Hepatocyte (in vitro differentiated cells): ENCODE measurements at places on chromosomes 5 and 9. TPM values are rescaled to one million over a fixed set of nuclear protein-coding genes. Genes with fewer than 3 reads are reported as not detected.

CDKN2B gene
- 8.5 and 18.6 TPM in 2 replicates for total RNA-seq

PANK3 gene
- 86.3 and 104 TPM in 2 replicates for total RNA-seq

NR2F1 gene
- 15.9 and 19.9 TPM in 2 replicates for total RNA-seq

PCDHGA11 gene
- 1.8 and 2.7 TPM in 2 replicates for total RNA-seq

DNA sequence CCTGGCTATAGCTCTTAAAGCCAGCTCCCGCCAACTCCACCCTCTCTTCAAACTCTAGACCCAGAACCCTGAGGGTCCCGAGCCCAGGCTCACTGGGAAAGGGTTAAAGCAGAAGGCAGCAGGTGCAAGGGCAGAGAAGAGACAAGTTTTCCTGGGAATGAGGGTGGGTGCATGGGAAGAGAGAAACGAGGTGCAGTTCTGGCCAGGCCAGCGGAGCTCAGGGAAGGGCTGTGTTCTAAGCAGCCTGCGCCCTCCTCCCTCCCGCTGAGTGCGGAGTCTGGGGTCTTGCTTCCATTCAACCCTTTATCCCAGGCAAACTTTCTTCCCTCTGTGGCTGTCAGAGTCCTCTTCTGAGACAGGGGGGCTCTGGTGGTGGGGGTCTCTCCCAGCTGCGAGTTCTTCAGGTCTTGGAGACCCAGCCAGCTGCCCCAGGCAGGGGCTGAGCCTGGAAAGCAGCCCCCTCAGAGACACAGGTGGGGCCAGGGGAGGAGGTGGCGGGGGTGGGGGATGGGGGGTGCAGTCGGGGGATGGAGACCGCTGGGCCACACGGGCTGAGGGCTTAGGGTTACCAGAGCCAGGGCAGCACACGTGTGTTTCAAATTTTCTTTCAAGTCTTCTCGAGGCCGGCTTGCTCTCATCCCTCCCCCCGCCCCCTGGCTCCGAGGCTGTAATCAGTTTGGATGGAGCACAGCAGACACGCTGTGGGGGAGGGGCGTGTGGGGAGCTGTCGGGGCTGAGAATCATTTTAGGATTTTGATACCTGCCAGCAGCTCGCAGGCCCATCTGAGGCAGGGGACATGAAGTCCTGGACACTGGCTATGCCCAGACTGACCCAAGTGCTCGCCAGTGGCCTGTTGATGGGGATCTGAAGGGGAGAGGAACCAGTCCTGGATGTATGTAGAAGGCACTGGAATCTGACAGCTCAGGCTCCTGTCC lies 169.6 kb upstream of the SMIM23 start:
- no peak overlapping the region for H3K27ac ChIP-seq
- H3K27me3 ChIP-seq = no peaks in the 10 kb centered on the region

DNA sequence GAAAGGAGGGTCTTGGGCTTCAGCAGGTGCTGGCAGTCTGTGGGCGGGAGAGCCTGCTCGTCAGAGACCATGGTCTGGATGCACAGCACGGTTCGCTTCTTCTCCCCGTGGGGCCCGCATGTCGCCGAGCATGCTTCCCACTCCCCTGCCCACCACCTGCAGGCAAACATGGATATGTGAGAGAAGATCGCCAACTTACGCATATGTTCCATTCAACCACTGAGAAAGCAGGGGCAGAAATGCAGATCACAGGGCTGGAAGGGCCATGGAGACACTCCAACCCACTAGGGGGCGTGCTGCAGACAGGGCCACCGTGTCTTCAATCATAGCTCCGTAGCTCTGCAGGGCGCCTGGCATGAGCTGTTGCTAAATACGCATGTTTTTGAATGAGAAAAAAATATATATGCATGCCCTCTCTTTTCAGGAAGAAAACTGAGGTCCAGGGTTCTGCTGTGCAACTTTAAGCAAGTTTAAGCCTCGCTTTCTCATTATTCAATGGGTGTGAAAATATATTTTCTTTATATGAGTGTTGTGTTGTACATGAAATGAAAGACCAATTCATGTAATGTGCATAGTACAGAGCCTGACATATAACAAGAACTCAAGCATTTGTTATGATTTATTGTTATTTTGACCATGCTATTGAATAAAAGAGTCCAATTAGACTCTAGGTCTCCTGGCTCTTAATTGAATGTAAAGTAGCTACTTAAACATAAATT lies 148.0 kb downstream of the TARS1 start:
- H3K27ac ChIP-seq = no peak overlapping the region
- peak; percentile 25 for DNase-seq
- H3K27me3 ChIP-seq = no peaks in the 10 kb centered on the region
- no peaks in the 10 kb centered on the region for H3K4me1 ChIP-seq
- H3K36me3 ChIP-seq = no peaks in the 10 kb centered on the region

GRCh38 chr9:92617195-92617813 lies 52.6 kb downstream of the IPPK start:
- no peaks in the 10 kb centered on the region for H3K27me3 ChIP-seq
- no peak for DNase-seq
- H3K36me3 ChIP-seq = no peaks in the 10 kb centered on the region
- H3K4me1 ChIP-seq = peaks cover 7% of the 10 kb centered on the region
- peak overlapping the region; percentile 58 for H3K27ac ChIP-seq
- H3K4me3 ChIP-seq = no peak overlapping the region

DNA sequence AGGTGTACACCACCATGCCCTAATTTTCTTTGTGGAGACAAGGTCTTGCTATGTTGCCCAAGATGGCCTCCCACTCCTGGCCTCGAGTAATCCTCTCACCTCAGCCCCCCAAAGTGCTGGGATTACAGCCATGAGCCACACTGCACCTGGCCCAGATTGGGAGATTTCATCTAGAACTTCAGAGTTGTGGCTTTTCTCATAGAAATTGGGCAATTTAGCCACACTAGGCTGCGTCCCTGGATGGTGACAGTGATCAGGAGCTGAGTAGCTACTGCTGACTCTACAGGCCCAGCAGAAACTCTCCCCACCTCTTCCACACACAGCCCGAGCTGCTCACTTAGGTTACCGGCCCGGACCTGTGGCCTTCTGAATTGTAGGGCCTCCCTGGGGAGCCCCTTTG lies 7.7 kb downstream of the PFN3 start:
- H3K27ac ChIP-seq = no peak overlapping the region
- no peaks in the 10 kb centered on the region for H3K36me3 ChIP-seq
- H3K4me3 ChIP-seq = no peak overlapping the region
- peaks cover 3% of the 10 kb centered on the region for H3K4me1 ChIP-seq
- H3K27me3 ChIP-seq = no peaks in the 10 kb centered on the region

DNA sequence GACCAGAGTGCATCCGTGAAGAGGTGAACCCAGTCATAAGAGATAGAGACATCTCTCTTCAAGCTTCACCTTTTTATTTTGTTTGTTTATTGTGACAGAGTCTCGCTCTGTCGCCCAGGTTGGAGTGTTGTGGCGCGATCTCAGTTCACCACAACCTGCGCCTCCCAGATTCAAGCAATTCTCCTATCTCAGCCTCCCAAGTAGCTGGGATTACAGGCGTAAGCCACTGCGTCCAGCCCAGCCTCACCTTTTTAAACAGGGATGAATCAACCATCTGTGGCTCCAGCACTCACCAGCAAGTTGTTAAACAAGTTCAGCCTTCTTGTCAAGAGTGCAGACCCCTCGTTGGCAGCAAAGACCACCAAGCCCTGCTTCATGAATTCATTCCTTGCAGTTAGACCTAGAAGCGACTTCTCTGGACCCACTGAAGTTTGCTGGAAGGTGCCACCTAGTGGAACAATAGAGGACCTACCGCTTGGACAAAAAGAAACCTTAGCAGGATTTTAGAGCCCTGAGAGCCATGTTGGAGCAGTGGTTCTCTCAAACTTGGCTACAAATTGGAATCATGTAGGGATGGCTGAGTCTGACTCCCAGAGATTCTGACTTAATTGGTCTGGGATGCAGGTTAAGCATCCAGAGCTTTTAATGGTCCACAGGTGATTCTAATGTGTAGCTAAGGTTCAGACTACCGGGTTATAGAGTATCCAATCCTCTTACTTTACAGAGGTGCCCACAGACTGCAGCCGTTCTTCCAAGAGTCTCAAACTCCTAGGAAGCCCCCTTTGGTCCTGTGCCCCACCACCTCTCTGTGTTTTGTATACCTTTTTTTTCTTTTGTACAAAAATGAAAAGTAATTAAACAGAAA lies 10.5 kb upstream of the GALNT10 start:
- no peaks in the 10 kb centered on the region for H3K27me3 ChIP-seq
- peak; percentile 76 for DNase-seq
- no peaks in the 10 kb centered on the region for H3K36me3 ChIP-seq

DNA sequence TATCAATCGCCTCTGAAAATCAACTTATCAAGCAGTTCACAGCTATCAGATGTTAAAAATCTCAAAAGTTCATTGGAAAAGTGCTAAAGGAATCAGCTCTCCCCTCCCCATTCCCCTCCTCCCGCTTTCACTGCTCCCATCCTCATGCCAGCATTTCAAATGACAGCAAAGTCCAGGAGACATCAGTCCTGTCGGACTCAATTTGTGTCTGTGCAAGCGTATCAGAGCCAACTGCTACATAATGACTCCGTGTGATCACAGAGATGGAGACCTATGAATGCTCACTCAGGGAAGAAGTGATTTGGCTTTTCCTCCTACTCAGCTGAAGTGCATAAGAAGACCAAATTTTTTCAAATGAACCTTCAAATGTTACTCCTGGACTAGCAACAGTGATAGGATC lies 937.2 kb upstream of the DMAC1 start:
- DNase-seq = no peak
- H3K4me3 ChIP-seq = no peak overlapping the region
- no peaks in the 10 kb centered on the region for H3K36me3 ChIP-seq
- no peak overlapping the region for H3K27ac ChIP-seq
- no peaks in the 10 kb centered on the region for H3K4me1 ChIP-seq
- H3K27me3 ChIP-seq = no peaks in the 10 kb centered on the region

GRCh38 chr9:108094676-108094993 lies 605.1 kb upstream of the KLF4 start:
- no peaks in the 10 kb centered on the region for H3K27me3 ChIP-seq
- DNase-seq = no peak
- H3K27ac ChIP-seq = peak overlapping the region; percentile 7

DNA sequence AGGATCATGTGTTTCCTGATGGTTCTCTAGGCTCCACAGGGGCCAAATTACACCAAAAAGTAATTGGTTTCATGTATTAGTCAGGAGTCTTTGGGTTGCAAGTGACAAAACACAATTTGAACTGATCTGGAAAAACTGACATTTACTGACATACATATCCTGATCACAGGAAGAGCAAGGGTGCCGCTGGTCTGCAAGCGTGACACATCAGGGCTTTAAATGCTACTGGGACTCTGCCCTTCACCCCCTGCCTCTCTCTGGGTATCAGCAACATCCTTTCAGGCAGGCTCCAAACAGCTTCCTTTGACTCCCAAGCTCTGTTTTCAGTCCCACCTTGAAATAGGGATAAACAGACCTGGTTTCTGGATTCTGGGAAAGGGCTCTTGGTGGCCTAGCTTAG lies 197.5 kb downstream of the PALM2AKAP2 start:
- no peak overlapping the region for H3K4me3 ChIP-seq
- H3K36me3 ChIP-seq = no peaks in the 10 kb centered on the region
- no peak overlapping the region for H3K27ac ChIP-seq
- no peaks in the 10 kb centered on the region for H3K27me3 ChIP-seq
- DNase-seq = no peak

GRCh38 chr5:27590503-27590902 lies 552.1 kb upstream of the CDH9 start:
- H3K4me3 ChIP-seq = no peak overlapping the region
- no peaks in the 10 kb centered on the region for H3K36me3 ChIP-seq
- DNase-seq = no peak
- H3K27me3 ChIP-seq = no peaks in the 10 kb centered on the region
- no peaks in the 10 kb centered on the region for H3K4me1 ChIP-seq
- H3K27ac ChIP-seq = no peak overlapping the region

GRCh38 chr9:93081931-93082330 lies 14.1 kb upstream of the CARD19 start:
- H3K36me3 ChIP-seq = no peaks in the 10 kb centered on the region
- peaks cover 4% of the 10 kb centered on the region for H3K4me1 ChIP-seq
- H3K4me3 ChIP-seq = no peak overlapping the region
- H3K27me3 ChIP-seq = no peaks in the 10 kb centered on the region

GRCh38 chr5:167205881-167206280 lies 1085.6 kb upstream of the WWC1 start:
- no peaks in the 10 kb centered on the region for H3K27me3 ChIP-seq
- H3K36me3 ChIP-seq = no peaks in the 10 kb centered on the region
- no peaks in the 10 kb centered on the region for H3K4me1 ChIP-seq
- DNase-seq = no peak
- H3K27ac ChIP-seq = no peak overlapping the region

- no peak overlapping the region for H3K4me3 ChIP-seq
- H3K36me3 ChIP-seq = no peaks in the 10 kb centered on the region
- DNase-seq = peak; percentile 48
- H3K4me1 ChIP-seq = peaks cover 7% of the 10 kb centered on the region
- H3K27ac ChIP-seq = no peak overlapping the region
These were observed 61.3 kb upstream of the MOCS2 start for GRCh38 chr5:53170746-53171349.

GRCh38 chr5:33316773-33317172 lies 124.0 kb upstream of the TARS1 start:
- no peaks in the 10 kb centered on the region for H3K36me3 ChIP-seq
- H3K27me3 ChIP-seq = no peaks in the 10 kb centered on the region
- H3K4me3 ChIP-seq = no peak overlapping the region
- DNase-seq = no peak
- no peak overlapping the region for H3K27ac ChIP-seq
